Activated gamma-delta T cell treated with anti-CD3 and anti-CD28 coated beads, Interleukin-2, amount 50 U/mL, for 16 hours (primary cell): ENCODE measurements at places on chromosomes 11 and 22.

- no peak for DNase-seq
Measured at GRCh38 chr11:36248436-36248835, 40.8 kb downstream of the COMMD9 start.

DNA sequence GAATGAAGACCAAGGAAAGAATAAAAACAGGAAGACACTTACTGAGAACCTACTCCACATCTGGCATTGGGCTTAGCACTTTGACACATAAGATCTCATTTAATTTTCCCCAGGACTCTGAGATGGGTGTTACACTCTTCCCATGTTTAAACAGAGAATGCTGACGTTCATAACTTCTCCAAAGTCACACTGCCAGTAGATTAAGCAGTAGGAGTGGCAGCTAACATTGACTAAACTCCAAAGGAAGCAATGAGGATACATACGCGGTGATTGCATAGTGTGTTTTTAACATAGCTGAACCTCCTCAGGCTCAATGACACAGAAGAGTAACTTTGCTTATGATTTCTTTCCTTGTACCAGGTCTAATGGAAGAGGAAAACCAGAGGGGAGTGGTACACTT is 14.5 kb upstream of the OR10V1 start:
- DNase-seq: no peak

GRCh38 chr11:9459667-9460321 is 1.0 kb upstream of the ZNF143 start:
- peak; percentile 11 for DNase-seq

DNA sequence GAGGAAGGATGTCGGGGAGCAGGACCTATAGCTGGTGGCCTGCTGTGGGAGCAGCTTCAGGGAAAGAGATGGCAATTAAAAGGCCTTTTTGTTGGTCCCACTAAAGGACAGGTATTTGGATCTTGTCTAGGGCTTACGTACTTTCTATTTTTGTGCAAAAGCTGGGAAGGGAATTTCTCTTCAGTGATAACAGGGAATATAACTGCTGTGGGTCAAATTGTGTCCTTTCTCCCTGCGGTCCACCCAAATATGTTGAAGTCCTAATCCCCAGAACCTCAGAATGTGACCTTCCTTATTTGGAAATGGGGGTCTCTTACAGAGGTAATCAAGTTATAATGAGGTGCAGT is 14.0 kb downstream of the HSPA8 start:
- no peak for DNase-seq

GRCh38 chr11:115990004-115990447 is 485.8 kb upstream of the CADM1 start:
- DNase-seq: no peak

GRCh38 chr11:87038235-87038977 is 672 bp downstream of the TMEM135 start:
- DNase-seq: no peak

DNA sequence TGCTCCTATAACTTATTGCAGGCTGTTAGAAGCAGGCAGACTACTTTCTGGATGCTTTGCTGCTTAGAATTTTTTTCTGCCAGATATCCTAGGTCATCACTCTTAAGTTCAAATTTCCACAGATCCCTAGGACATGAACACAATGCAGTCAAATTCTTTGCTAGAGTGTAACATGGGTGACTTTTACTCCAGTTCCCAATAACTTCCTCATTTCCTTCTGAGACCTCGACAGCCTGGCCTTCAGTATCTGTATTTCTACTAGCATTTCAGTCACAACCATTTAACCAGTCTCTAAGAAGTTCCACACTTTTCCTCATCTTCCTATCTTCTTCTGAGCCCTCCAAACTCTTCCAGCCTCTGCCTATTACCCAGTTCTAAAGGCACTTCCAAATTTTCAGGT is 60.4 kb upstream of the ZBED5 start:
- no peak for DNase-seq

GRCh38 chr11:114180301-114181055 is 115.7 kb upstream of the NNMT start:
- no peak for DNase-seq

DNA sequence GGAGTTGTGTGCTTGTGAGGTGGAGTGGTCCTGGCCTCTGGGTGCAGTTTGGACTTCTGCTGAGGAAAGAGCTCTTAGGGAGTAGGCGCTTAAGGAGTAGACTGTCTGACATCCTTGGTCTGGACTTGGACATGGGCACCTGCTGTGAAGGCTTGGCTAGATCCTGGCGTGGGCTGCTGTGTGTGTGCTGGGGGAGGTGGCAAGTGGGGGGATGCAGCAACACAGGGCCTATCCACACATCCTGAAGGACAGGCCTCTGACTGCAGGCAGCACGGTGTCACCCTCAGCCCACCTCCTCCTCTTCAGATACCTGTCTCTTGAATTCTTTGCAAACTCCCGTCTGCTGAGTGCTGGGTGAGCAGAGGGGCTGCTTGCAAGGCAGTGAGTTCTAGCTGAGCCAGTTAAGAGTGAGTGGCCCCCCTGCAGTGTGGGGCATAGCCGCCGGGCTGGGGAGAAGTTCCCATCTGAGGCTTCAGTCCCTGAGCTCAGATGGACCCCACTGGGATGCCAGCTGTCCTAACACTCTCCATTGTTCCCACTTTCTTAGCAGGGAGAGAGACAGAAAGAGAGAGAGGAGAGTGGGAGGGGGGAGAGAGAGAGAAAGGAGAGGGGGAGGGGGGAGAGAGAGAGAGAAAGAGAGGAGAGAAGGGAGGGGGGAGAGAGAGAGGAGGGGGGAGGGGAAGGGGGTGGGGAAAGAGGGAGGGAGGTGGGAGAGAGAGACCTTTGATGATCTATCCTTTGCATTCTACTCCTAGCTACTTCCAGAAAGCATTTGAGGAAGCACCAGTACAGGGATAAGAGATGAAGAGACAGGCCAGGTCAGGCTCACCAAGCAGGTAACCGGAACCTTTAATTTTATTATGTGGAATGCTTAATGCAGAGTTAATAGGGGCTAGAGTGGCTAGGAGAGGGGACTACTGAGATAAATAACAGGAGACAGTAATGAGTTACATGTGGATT is 12.6 kb downstream of the SOX10 start:
- DNase-seq: no peak

- no peak for DNase-seq
Measured at GRCh38 chr11:66172146-66172545, 96.3 kb upstream of the RAB1B start.

- DNase-seq: no peak
Measured at GRCh38 chr11:1959786-1960185, 12.7 kb downstream of the MRPL23 start.

DNA sequence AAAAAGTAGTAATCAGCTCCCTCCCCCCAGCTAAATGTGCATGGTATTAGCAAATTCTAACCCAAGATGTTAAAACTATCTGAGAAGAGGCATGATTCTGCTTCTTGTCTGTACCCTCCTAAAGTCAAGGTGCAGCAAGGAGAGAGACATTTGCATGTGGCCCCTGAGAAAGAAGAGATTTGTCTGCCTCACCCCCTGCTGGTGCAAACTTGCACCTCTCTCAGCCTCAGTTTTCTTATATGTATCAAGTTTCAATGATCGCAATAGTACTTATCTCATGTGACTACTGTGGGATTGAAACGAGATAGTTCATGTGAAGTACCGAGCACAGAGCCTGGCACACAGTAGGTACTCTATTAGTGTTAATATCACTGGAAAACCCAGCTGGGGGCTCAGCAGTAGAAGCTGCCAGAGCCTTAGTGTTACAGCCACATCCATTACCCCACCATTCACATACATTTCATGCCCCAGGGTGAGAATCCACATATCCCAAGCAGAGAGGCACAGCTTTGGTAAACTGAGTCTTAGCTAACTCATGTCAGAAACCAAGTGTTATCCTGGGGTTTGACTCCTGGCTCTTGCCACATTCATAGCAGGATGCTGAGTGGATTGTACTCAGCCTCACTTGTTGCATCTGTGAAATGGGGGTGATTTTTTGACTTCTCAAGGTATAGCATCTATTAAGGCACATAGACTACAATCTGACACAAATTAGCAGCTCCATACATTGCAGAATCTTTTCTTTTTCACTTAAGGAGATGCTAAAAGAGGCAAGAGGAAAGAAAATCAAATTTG is 24.9 kb downstream of the CD44 start:
- DNase-seq: no peak

GRCh38 chr11:108726077-108726800 is 61.4 kb downstream of the DDX10 start:
- no peak for DNase-seq

- DNase-seq: no peak
Measured at GRCh38 chr22:38774496-38775166, 18.8 kb upstream of the SUN2 start.

DNA sequence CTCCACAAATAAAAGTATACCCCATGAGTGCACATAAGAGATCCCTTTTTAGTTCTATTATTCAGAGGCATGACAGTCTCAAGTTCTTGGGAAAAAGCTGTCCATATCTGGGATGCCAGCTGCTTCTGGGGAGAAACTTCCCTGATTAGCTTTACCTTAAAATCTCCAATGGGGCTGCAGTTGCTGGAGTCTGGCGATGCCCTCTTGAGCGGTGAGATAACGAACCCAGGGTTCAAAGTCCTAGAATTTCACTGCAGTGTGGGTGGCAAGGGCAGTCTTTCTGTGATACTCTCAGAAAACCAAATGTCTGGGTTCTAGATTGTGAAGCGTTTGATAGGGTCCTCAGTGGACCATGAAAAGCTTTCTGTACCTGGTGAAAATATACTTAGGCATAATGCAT is 7.4 kb upstream of the PRR33 start:
- no peak for DNase-seq

DNA sequence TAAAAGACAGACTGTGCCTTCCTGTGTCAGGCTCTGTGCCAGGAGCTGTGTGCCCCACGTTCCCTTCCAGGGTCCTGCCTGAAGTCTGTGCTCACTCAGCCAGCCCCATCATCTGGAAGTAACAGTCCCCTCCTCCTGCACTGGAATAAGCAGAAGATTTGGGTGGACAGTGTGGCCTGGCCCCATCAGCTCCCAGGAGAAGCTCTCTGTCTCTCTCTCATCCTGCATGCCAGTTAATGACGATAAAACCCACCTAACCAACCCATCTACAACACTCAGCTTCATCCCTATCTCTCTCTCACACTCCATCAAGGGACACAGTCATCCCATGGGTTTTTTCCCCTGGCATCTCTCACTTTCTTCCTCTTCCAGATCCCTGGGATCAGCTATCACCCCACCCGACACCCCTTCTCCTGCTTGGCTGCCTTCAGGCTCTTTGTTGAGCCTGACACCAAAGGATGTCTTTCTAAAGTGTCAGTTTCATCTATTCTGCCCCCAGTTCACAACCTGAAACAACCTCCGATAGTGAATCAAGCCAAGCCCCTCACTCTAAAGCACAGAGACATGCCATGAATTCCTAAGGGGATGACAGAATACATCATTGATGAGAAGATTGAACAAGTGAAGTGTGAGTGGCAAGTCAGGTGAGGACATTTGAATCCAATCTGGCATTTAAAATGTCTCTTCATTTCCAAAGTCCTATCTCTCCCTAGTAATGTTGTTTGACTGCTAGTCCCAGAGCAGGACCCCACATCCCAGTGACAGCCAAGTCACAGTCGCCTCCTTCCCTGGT is 91.4 kb upstream of the TOP3B start:
- DNase-seq: no peak

DNA sequence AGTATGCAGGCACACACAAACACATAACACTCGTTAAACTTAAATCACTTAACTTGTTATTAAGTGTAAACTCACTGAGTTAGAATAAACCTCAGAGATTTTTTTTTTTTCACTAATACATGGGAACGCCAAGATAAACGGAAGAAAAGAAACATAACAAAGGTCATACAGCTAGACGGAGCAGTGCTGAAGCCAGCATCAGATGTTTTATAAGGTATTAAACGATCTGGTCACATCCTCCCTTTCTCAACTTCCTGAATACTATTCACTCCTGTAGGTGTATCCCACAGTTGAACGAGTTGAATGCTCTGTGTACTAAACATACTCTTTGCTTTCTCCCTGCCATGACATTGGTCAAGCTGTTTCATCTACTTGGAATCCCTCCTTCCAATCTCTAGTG is 212.0 kb downstream of the SWAP70 start:
- no peak for DNase-seq

DNA sequence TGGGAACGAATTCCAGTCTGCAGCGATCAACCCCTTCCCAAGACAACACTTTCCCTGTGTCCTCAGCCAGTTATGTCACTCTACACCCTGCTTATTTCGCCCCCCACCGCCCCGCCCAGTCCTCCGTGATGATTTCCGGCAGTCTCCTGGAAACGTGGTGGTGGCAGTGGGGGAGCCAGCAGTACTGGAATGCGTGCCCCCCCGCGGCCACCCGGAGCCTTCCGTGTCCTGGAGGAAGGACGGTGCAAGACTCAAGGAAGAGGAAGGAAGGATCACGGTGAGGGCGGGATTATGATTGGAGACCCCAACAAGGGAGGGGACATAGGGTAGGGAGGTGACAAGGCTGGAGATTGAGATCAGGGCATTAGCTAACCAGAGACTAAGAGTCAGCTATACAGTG is 4.1 kb downstream of the ROBO3 start:
- no peak for DNase-seq

GRCh38 chr11:3604167-3604566 is 37.6 kb downstream of the ART5 start:
- no peak for DNase-seq

DNA sequence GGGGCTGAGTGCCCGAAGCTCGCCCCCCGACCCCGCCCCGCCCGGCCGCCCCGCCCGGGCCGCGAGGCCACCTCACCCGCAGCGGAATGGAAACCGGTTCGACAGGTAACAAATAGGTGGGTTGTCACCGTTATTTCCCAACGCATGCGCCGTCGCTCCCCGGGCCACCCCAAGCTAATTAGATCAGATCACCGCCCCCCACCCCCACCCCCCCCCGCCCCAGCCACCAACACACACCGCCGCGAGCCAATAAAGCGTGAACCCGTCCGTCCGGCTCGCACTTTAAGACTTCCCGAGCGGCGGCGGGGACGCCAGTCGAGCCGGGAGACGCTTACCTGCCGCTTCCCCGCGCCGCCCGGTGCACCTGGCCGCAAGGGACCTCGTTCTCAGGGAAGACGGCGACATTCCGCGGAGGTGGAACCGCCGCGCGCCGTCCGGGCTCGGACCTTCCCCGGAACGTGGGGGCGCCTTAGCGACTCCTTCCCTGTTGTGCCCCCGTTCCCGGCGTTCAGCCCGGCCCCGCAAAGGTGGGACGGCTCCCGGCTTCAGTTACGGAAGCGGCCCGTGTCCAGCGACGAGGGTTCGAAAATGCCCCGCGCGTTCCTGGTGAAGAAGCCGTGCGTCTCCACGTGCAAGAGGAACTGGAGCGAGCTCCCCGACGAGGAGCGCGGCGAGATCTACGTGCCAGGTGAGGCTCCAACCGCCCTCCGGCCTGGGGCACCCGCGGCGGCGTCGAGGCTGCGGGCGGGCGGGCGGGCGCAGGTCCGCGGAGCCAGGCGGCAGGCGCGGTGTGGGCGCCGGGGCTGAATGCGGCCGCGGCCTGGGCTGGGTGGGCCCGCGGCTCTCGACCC is at the start of gene OVOL1:
OVOL1 (plus strand) TSS at position 278 of the 851 bp plus-strand sequence; CDS start at position 589, 311 bp downstream.
- no peak for DNase-seq

GRCh38 chr11:103354656-103355055 is 245.4 kb downstream of the DYNC2H1 start:
- no peak for DNase-seq

GRCh38 chr11:58577555-58578135 is 1.2 kb upstream of the ZFP91 start:
- peak; percentile 74 for DNase-seq
